ENCODE measurements at places on chromosomes 1 and 21.

- DNase-seq = no peak
Observed at GRCh38 chr1:75720820-75721219, 3.7 kb upstream of the ACADM start.

GRCh38 chr1:40092706-40093639, 4.1 kb downstream of the PPT1 start:
- DNase-seq = peak; percentile 44

GRCh38 chr1:8439015-8439702, 121.2 kb downstream of the SLC45A1 start:
- DNase-seq = peak; percentile 76

DNA sequence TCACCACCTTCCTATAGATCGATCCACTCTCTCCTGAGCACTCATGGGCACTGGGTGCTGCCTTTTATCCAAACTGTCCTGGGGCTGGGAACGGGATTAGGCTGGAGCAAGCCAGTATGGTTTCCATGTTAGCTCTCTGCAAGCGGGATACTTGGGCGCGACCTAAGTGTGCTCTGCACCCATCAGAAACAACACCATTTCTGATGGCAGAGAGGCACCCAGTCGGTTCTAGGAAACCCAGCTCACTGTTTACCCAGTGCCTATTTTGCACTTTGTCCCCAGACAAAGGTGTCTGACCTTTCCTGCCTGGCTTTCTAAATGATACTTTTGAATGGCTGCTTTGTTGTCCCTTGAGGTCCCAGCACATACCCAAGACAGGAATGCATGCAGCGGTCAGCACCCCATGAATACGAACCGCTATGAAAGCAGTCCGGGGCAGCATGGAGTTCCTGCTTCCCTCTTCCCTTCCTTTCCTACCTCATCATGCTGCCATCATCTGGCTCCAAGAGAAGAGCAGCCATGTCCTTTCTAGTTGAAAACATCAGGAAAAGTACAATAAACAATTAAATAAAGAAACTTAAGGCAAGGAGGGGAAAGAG, 83.9 kb downstream of the TRABD2B start:
- no peak for DNase-seq

GRCh38 chr21:35005077-35005476, 44.0 kb downstream of the RUNX1 start:
- peak; percentile 21 for DNase-seq

GRCh38 chr21:31531967-31532366, 127.5 kb upstream of the SOD1 start:
- no peak for DNase-seq

GRCh38 chr21:43775190-43775589, 918 bp downstream of the CSTB start:
- DNase-seq = no peak

GRCh38 chr1:77018761-77019160, 151.5 kb downstream of the ST6GALNAC5 start:
- no peak for DNase-seq

- DNase-seq = peak; percentile 96
Observed at GRCh38 chr1:93615582-93616150, 66.0 kb downstream of the BCAR3 start.

DNA sequence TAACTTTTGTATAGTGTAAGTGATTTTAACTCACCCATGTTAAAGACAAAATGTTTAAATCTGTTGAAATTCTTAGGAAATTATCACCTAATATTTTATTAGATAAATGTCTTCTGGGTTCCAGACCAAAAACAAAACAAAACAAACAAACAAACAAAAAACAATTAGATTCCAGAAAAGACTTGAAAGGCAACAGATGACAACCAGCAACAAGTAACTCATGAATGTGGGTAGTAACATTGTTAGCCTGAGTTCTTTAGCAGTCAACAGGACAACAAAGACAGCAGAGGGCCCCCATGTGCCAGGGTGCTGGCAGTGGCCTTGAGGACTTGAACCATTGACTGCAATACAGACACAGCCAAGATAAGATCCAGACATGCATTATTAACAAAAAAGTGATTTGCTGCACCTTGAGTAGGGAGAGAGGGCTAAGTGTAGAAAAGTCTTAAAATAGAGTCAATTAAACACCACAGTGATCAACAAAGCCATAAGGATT, 2.4 kb upstream of the CD247 start:
- DNase-seq = no peak

DNA sequence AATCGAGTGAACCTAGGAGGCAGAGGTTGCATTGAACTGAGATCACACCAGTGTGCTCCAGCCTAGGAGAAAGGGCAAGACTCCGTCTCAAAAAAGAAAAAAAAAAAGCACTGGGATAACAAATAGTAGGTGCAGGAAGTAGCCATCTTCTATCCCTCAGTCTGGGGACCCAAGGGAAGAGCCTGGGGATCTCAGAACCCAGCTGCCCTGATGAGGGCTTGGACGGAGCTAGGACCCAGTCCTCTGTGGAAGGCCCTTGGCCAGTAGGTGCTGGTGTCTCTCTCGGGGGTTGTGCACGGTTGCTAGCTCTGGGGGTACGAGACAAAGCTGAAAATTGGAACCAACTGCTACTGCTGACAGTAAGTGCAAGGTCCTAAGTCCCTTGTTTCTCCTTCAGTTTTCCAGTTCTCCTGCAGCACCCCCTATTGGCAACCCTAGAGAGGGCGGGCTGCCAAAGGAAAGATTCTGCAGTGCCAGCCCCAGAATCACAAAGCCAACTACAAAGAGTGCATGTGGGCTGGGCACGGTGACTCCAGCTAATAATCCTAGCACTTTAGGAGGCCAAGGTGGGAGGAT, 57.6 kb upstream of the KIF1B start:
- DNase-seq = peak; percentile 48

DNA sequence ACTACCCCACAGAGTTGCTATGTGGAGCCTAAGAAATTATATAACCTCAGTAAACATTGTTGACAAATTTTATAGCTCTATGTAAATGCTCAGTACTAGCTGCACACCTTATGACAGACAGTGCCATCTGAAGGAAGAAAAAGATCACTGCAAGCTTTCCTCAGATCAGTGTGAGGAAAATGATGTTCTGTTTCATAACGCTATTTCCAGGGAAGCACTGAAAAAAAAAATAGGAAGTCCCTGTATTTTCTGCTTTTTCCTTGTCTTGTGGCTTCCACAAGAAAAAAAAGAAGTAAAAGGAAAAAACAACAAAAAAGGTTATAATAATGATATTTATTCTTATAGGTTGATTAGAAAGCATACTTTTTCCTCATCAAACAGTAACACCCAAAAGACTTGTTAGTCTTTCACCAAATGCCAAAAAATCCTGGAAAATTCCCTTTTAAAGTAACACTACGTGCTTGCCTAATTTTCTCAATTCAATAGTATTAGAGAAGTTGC, 23.2 kb downstream of the LYST start:
- peak; percentile 38 for DNase-seq
